IPS DF 6.9 (cell line): ENCODE measurements at places on chromosomes 4 and X.
A peak's percentile ranks its signal among the peaks of the same experiment; 100 is the strongest.

DNA sequence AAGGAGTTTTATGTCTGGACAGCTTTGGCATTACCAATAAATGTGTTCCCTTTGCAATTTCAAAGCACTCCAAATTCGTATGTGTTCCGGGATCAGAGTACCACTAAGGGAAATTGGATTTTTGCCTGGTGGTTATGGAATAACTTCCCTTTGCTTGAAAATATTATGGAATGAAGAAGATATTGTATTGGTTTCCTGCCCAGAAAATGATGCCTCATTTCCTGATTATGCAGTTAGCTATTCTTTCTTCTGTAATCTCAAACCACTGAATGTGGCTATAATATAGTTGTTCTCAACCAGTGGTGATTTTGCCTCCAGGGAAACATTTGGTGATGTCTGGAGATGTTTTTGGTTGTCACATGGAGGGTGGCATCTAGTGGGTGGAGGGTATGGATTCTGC is 142.9 kb downstream of the PCDH7 start:
- DNase-seq, result no peak

GRCh38 chr4:108466936-108467902 is 153.2 kb upstream of the RPL34 start:
- no peak for DNase-seq

DNA sequence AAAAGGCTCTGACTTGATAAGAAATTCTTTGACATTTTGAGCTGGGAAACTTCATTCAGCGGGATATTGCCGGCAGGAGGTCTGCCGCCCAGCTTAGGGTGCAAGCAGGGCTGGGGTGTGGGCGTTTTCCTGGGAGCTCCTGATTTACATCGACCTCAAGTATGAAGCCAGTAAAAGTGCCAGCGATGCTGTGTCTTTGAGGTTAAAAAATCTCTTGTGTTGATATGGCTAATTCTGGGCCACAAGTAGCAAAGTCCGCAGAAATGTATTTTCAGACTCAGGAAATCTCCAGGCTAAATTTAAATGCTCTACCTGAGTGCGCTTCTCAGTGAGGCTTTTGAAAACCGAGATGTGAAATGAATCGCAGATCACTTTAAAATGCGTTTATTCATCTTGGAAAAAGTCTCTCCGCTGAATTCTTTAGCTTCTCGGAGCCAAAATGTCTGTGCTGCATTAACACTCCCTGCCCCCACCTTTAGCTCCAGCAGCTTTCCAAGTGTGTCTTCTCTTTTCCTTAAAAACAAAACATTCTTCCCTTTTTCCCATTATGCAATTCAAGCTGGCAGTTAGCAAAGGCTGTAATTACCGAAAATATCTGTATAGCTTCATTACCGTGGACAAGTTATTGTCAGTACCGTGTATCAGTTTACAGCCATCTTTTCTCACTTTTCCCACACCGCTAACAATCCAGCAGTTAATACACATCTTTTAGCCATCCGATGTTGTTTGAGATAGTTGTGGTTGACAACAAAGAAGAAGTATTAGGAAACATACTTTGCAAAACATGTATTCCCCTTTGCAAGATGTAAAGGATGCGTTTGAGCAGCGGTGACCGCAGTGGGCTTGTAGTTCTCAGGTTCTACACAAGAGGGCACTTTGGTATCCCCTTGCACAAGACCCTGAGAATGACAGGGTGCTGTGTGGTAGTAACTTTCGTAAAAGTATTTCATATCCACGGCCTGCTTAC is 136.0 kb upstream of the STX18 start:
- no peak for DNase-seq

DNA sequence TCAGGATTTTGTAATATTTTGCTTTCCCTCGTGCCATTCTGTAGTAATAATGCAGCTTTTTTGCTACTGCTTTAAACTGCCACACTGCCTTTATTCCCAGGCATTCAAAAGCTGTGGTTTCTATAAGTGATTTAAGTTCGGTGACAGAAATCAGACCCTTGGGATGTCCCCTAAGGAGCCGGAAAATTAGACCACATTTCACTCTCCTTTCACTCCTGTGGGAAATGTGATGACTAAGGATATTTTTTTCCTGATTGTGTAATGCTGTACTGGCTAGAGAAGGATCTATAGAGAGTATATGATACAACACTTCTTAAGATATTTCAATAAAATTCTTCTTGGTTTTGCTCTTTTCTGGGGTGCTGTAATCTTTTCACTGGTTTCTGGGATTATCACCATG is 24.4 kb downstream of the UGT2A3 start:
- no peak for DNase-seq

- DNase-seq, result no peak
Measured at GRCh38 chr4:41454423-41454822, 83.5 kb upstream of the LIMCH1 start.

DNA sequence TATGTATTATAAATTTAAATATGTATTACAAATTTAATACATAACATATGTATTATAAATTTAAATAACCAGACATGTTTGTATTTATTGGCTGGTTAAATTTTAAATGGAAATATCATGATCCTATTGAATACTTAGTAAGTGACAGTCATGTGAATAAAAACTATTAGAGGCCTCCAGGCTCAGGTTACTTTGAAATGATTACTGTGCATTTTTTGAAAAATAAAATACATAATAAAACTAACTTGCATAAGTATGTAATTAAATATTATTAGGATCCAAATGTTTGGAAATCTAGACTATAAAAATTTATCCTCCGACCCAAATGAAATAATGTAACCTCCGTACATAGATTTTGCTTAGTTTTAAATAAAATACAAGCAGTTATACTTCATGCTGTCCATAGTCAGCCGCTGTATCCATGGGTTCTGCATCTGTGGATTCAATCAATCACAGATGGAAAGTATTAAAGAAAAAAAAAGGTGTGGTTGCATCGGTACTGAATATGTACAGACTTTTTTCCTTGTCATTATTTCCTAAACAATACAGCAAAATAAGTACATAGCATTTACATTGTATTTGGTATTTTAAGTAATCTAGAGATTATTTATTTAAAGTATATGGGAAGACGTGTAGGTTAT is 140.7 kb downstream of the WDFY3 start:
- DNase-seq, result no peak

DNA sequence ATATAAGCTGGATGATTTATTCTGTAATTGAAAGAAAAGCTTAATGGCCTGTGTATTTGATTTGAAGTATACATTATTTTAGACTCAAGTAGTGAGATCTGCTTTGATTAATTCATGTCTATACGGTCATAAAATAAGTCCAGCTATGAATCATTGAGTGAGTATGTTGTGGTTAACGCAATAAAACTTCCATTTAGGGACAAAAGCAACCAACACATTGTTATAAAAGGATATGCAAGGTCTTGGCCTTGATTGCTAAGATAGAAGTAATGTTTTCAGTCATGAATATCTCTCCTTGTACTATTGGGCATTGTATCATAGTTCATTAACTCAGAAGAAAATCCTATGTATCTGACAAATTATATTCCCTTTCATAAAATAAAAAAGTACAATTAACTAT is 162.1 kb downstream of the EPHA5 start:
- DNase-seq, result no peak

- no peak for DNase-seq
Measured at GRCh38 chrX:141439651-141440050, 144.9 kb downstream of the SPANXA1 start.

DNA sequence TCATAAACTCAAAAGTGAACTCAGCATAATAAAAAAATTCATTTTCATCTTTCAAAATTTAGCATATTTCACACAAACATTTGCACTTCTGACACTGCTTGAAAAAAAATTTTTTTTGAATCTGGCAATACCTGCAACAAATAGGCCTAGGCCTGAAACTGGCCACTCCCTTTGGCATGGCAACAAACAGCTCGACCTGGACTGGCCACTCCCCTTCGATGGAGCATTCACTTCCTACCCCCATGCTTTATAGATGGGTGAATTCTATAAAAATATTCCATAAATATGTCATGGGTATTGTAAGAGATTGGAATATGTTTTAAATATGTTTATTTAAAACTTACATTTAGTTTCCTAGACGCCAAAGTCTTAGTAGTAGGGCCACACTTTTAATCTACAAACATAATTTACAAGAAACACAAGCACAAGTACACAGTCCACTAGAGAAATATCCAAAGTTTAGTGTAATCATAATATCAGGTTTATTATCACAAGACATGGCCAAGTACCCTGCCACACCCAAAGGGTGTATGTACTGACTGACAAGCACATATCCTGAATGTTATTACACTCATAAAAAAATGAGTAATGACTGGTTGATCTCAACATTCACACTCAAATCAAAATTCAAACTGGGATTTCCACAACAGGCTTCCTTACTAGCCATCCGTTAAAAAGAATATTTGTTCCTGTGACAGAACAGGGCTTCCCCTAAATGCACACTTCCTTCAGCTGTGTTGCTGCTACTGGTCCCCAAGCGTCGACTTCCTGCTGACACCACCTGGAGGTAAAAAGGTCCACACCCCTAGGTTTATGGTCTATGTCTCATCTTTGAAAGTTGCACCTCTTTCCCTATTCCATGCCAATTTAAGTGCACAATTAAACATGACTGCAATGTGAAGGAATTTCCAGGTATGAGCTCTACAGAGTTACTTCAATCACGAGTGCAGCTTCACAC is 271.5 kb downstream of the NR3C2 start:
- DNase-seq, result no peak

DNA sequence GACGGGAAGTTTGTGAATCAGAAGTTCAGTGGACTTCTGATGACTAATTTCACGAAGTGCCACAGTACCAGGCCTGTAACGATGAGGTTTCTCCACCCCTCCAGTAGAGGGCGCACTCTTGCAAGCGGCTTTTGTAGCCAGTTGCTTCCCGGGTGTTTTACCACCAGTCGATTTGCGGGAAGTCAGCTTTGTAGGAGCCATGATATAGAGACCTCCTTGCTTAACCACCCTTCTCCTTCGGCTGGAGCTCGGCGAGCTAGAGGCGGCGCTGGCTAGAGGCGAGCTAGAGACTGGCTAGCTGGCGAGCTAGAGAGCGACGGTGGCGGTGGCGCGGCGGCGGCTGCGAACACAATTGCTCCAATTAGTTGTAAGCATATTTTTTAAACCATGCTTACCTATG is 72.0 kb downstream of the IL1RAPL1 start:
- DNase-seq, result peak; percentile 18

DNA sequence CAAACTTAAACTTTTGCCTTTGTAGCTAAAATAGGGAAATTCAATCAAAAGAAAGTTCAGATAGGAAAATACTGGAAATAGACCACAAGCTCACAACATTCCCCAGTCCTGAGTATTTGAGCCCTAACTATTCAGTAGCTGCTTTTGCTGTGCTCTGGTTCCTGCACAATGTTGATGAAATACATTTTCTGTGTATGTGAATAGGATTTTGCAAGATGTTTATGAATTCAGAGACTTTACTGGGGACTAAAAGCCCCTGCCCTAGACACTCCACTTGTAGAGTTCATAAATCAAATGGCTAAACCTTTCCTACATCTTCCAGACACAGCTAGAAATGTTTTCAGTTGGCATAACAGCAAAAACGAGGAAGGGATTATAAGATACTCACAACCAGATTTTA is 105.9 kb downstream of the FBXO8 start:
- DNase-seq, result no peak

DNA sequence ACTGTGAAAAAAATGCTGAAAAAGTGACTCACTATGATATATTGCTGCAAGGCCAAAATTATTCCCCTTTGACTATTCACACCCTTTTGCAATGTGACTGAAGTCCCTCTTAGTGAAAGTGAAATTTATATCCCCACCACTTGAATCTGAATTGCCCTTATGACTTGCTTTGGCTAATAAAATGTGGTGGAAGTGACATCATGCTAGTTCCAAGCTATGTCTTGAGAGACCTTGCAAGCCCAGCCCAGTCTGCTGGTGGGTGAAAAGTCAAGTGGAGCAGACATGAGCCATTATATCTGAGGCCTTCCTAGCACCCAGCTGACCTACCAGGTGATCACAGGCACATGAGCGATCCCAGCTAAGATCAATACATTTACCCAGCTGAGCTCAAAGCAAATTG is 94.7 kb downstream of the LINC00632 start:
- DNase-seq, result no peak

DNA sequence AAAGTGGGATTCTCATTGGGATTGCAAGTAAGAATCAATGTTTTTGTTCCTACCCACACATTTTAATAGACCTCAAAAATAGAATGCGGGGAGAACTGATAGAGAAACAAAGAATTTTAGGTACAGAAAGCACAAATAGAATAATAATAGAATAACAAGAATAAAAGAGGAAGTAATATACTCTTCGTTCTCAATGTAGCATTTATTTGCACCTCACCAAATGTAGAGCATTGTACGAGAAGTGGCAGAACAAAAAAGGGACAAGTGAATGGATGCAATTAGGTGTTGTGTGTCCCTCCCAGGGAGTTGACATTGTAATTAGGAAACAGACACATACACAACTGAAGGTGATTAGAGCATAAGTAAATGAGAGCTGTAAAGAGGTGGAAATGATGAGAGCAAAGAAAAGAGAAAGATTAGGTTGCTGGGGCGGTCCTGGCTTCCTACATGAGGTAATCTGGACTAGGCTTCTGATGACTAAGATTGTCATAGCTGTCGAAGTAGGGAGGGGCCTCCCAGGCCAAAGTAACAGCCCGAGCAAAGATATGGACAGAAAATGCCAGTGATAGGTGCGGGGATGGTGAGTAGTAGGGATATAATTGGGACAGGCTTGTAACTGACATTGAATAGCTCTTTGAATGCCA is 10.4 kb downstream of the RAB9A start:
- DNase-seq, result no peak

GRCh38 chr4:1582227-1582626 is 101.9 kb downstream of the FAM53A start:
- DNase-seq, result no peak

DNA sequence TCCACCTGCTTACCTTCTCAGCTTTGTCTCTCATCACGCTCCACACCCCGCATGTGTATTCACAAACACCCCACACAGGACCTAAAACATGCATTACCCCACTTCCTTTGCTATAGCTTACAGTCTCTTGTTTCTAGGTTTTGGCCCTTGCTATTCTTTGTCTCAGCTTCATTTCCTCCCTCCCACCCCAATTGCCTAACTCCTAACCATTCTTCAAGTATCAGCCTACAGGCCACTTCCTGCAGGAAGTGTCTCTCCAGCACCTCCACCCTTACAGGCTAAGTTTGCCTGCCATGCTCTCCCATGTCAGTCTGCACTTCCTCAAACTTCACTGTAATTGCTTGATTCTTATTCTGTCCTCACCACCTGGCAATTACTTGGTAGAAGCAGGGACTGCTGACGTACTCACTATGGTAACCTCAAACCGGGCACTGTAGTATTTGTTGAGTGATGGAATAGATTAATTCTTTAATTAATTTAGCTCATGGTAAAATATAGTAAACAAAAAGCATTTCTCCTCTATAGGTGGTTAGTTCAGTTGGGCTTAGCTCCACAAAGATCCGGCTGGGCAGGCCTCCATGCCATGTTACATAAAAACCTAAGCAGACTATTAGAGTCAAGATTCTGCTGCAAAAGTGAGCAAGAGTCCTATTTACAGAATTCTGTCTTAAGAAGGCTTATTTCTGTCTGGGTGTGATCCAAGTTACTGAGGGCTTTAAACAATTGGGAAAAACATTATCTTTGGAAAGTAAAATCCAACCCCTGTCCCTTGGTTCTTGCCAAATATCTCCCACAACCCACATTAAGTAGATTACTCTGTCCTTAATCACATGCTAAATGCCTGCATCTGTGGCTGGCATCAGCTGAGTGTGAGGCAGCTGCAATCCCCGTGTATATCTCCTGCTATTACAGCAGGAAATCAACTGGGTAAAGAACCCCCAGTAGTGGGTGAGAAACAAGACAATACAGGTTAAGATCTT is 124.7 kb upstream of the CPEB2 start:
- no peak for DNase-seq
